ENCODE measurements at places on chromosomes 3 and 15.

DNA sequence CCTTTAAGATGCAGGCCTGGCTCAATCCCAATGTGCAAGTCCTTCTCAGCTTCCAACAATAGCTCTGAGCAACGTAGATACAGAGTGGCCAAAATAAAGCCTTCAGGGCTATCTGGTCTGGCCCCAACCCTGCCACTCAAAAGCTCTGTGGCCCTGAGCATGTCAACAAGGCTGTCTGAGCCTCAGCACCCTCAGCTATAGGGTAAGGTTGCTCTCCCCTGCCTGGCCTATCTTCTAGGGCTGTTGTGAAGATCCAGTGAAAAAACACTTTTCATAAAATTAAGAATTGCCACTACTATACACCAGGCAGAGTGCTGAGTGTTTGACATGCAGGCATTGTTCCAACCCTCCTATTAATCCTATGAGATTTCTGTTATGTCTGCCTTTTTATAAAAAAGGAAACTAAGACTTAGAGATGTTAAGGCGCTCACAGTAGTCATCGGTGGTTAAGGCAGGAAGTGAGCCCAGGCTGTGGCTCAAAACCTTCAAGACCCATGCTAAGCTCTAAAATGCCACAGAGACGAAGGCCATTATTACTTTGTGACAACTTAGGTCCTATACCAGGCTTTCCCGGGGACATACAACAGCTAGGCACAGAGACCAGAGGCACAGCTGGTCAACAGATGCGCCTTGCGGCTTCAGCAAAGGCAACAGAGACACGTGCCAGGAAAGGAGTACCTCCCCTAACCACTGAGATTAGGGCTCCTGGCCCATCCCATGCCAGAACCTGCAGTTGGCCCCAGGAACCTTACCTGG lies 5.1 kb downstream of the POLG start:
- DNase-seq: no peak

DNA sequence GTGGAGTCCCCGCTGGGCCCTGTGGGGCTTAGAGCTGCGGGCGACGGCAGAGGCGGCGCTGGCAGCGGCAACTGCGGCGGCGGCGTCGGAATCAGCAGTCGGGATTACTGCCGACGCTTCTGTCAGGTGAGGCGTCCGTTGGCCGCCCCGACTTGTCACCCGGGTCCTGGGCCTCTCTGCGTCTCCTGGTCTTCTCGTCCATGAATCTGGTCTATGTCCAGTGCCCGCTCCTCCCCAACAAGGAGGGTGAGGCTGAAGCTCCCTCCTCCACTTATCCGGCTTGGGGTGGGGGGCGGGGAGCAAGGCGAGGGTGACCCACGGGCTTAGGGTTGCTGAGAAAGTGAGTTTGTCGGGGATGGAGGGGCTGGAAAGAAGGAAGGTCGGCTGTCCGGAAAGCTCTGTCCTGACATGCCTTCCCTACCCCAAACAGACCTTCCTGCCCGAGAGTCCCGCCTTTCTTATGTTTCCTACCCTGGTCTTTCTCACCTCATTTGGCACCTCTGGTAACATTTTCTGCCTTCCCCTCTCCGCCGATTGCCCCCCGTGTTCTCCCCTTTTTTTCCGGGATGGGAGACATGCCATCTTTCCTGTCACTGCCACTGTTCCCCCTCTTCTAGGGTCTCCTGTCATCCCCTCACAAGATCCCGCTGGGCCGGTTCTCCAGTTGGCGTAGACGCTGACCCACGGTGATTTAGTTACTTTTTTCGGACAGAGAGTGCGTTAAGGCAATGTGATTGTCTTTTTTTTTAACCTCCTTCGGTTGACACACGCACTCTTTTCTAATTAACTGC lies 520 bp downstream of the ZNF654 start:
- DNase-seq: no peak

- DNase-seq: no peak
Measured at GRCh38 chr3:134077649-134078161, 48.0 kb upstream of the SLCO2A1 start.

GRCh38 chr3:175571096-175571495 lies 712.0 kb downstream of the NAALADL2 start:
- no peak for DNase-seq

- no peak for DNase-seq
Measured at GRCh38 chr3:16399473-16399872, 114.0 kb downstream of the RFTN1 start.

- no peak for DNase-seq
Measured at GRCh38 chr15:83983634-83984458, 251.7 kb upstream of the GOLGA6L4 start.

- DNase-seq: no peak
Measured at GRCh38 chr3:44665173-44665572, 16.6 kb downstream of the ZNF35 start.

- DNase-seq: no peak
Measured at GRCh38 chr15:48794697-48795134, 16.2 kb downstream of the CEP152 start.

GRCh38 chr3:133037436-133037835 lies 755 bp upstream of the TMEM108 start:
- DNase-seq: no peak

DNA sequence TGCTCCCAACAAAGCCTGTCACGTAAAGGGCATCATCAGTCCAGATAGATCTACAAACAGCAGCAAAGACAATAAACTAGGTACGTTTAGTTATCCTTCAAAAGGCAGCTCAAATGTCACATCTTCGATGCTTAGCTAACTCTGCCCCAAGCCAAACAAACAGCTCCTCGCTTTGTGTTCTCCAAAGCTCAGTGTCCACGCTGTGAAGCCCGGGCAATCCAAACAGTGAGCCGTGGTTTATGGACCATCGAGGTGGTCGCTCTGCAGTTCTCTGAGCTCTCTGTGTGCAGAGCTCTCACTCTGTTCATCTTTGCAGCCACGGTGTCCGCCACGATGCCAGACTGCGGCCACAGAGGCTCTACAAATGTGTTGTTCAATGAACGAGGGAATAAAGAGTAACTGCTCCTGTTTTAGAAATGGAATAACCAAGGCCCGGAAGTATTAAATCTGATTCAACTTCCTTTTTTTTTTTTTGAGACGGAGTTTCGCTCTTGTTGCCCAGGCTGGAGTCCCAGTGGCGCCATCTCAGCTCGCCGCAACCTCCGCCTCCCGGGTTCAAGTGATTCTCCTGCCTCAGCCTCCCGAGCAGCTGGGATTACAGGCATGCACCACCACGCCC lies 117.2 kb upstream of the FAM174B start:
- no peak for DNase-seq

DNA sequence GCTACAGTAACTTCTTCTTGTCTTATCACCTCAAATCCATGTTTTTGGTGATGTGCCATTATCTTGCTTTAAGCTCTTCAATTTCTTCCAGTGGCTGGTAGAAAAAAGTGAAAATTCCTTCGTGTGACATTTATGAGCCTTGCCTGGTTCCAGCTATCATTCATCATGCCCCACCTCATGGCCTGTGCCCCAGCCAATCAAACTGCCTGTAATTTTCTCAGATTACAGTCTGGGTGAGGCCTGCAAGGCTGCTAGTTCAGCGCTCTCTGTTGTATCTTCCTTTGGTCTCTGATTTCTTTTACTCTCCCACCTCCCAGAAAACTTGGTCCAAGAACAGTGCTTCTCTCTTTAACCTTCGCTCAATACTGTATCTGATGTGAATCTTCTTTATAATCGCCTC lies 249.3 kb upstream of the ZNF717 start:
- DNase-seq: no peak

- DNase-seq: no peak
Measured at GRCh38 chr3:27311400-27311799, 57.8 kb downstream of the NEK10 start.

GRCh38 chr3:165839296-165840076 lies 2.3 kb upstream of the BCHE start:
- no peak for DNase-seq

DNA sequence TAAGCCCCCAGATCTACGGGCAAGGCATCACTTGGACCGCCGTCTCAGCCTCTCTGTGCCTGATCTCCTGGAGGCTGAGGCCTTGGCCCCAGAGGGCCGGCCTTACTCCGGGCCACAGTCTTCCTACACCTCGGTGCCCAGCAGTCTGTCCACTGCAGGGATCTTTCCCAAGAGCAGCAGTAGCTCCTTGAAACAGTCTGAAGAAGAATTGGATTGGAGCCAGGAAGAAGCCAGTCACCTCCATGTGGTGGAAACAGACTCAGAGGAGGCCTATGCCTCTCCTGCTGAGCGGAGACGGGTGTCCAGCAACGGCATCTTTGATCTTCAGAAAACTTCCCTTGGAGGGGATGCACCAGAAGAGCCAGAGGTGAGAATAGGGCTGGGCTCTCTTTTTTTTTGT lies 67.0 kb downstream of the MCTP2 start:
- no peak for DNase-seq

DNA sequence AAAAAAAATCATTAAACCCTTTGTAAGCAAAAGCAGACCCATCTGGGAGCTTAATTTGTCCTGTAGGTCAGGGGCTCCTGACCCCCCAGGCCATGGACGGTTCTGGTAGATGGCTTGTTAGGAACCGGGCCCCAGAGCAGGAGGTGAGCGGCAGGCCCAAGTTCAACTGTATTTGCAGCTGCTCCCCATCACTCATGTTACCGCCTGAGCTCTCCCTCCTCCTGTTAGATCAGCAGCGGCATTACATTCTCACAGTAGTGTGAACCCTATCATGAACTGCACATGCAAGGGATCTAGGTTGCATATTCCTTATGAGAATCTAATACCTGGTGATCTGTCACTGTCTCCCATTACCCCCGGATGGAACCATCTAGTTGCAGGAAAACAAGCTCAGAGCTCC lies 60.7 kb downstream of the FSIP1 start:
- DNase-seq: no peak

- DNase-seq: no peak
Measured at GRCh38 chr3:124663690-124664089, 66.6 kb upstream of the UMPS start.

GRCh38 chr3:69929019-69929418 lies 70.5 kb upstream of the SAMMSON start:
- no peak for DNase-seq

DNA sequence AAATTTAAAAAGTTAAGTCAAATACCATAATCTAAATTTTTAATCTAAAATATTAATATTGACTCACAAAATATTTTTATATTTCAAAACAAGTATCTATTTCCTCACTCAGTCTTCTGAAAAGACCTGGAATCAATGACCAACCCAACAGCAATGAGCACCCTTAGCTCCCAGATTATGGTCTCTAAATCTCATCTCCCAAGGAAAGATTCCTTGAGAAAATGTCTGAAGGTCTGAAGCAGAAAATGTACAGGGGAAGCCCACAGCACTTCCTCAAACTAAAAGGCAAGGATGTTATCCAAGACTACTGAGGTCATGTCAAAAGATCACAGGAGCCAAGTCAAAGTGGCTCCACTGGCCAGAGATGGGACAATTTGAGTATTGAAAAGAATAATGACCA lies 51.0 kb upstream of the SLCO2A1 start:
- DNase-seq: no peak

DNA sequence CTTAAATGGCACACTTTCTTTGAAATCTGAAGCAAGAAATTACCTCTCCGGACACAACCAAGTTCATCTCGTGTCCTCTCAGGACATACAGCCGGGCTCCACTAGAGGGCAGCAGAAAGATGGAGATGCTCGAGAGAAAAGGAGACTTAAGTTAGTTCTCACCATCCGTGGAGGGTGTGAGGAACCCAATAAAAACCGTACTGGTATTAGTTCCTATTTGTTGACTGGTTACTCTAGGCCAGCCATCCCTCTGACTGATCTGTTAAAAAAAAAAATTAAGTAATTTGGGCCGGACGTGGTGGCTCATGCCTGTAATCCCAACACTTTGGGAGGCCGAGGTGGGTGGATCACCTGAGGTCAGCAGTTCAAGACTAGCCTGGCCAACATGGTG lies 7.9 kb upstream of the CYP11A1 start:
- peak; percentile 78 for DNase-seq

DNA sequence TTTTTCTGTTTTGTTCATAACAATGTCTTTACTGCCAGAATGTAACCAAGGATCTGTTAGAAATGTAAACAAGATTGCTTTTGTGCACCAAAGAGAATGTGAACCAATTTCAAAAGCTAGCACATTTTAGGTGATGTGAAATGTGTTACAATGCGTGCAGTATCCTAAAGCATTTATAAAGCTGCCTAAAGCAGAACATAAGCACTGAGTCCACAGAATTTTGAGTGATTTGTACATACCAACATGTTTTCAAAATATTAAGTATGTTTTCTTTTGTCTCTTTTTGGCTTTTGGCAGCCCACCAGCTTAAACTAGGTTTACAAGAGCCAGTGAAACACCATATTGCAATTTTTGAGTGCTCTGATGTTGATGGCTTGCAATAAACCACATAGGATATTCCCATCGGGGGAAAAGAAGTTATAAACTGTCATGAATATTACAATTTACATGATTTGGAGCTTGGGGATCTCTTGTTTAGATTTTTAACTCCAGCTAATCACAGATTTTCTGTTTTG lies 364.0 kb downstream of the ZIC1 start:
- DNase-seq: no peak

GRCh38 chr3:31331278-31331677 lies 201.4 kb upstream of the STT3B start:
- no peak for DNase-seq

- no peak for DNase-seq
Measured at GRCh38 chr3:23667536-23668429, 138.0 kb upstream of the UBE2E1 start.

DNA sequence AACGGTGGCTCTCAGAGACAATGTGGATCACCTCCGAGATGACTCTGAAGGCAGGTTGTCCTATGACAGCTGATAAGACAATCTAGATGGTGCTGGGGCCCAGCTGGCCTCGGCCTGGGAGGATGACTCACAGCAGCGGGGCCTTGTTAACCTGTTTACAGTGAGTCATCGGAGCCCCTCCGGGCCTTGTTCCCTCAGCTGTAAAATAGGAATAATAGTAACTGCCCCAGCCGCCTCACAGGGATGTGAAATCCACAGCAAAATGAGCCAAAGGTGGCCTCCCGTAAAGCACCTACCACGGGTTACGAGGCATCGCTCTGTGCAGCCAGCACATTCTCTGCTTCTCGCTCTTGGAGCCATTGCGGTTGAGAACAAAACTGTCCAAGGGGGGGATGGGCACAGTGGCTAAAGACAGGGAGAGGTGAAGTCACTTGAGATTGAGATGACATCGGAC lies 88.6 kb upstream of the RASGRF1 start:
- no peak for DNase-seq

DNA sequence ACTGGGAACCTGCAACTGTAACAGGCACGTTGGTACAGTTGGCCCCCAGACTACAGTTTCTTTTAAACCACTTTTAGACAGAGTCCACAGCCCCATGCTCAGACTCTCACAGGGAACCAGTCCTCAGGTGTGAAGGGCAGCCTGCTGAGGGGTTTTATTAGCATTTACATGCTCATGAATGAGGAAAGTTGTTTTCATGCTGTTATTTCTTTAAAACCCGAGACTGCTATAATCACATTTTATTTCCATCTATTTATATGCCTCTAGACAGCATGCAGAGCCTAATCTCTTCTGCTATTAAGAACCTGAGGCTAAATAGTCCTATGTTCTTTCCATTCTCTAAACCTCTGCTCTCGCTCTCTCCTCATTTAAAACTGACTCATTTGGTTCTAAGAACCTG lies 26.3 kb upstream of the FSIP1 start:
- no peak for DNase-seq

GRCh38 chr3:33858131-33858530 lies 59.7 kb downstream of the PDCD6IP start:
- DNase-seq: no peak

- DNase-seq: no peak
Measured at GRCh38 chr3:66520724-66521123, 19.9 kb upstream of the LRIG1 start.

All from stimulated activated CD8-positive, alpha-beta memory T cell treated with anti-CD3 and anti-CD28 coated beads, Interleukin-7, amount 100 ng/mL, for 24 hours (primary cell).